ENCODE measurements at places on chromosomes 6 and 20.

- DNase-seq: no peak
These were observed 89.3 kb upstream of the AHI1 start for GRCh38 chr6:135586844-135587243.

DNA sequence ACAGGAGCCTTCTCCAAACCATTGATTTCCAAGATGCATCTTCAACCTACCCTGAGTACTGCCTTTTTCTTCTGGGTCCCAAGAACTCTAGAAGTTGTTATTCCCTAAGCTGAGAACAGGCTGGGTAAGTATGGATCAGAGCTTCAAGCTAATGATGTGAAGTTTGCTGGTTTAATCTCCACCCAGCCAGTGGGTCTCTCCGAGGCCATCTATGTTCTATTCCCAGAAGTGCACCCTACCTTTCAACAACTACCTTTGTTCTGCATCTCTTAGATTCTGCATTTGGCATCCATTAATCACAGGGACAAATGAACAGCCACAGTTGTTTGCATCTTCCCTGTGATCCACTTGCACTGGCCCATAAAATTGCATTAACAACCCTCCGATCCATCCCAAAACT, 246.2 kb downstream of the HIVEP2 start:
- no peak for DNase-seq

- DNase-seq: no peak
These were observed 57.2 kb downstream of the RIOK1 start for GRCh38 chr6:7446619-7447325.

- DNase-seq: no peak
These were observed 44.8 kb downstream of the GJA1 start for GRCh38 chr6:121480099-121480713.

DNA sequence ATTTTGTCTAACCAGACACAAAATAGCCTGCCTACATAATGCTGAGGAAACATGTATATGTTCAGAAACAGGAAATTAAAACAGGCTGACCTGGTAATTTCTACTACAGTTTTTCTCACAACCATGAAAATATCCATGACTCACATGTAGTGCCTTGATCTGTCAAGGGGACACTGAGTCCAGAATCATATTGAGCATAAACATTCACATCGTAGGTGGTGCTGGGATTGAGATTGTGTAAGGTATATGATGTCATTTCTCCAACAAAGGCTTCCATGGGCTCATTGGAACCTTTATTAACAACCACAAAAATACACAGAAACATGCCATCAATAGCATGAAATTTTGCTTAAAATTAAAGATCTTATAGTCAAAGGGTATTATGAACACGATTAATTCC, 80.9 kb downstream of the COL12A1 start:
- no peak for DNase-seq

- DNase-seq: no peak
These were observed 1.1 kb upstream of the BMP2 start for GRCh38 chr20:6766433-6766832.

GRCh38 chr20:47927944-47928343, 142.7 kb upstream of the SULF2 start:
- DNase-seq: no peak

GRCh38 chr6:126475449-126475848, 135.5 kb downstream of the CENPW start:
- no peak for DNase-seq

GRCh38 chr20:4533368-4534133, 188.2 kb upstream of the PRND start:
- no peak for DNase-seq

Measured in stimulated activated CD8-positive, alpha-beta memory T cell treated with anti-CD3 and anti-CD28 coated beads, Interleukin-4, amount 100 ng/mL, for 1 hour (primary cell).